ENCODE measurements at places on chromosomes 4 and X.

DNA sequence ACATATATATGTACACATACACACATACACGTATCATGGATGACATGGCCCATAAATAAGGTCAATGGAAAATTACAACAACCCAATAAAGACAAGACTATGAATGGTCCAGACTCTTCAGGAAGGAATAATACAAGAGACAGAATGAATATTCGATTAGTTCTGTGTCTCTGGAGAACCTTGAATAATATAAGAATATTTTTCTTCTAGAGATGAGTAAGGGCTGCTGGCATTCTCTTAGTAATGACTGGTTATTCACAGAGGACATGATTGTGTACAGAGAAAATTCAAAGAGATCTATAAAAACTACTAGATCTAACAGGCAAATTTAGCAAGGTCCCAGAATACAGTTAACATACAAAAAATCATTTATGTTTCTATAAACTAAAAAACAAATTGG lies 23.3 kb downstream of the SPIN4 start:
- no peak for DNase-seq

DNA sequence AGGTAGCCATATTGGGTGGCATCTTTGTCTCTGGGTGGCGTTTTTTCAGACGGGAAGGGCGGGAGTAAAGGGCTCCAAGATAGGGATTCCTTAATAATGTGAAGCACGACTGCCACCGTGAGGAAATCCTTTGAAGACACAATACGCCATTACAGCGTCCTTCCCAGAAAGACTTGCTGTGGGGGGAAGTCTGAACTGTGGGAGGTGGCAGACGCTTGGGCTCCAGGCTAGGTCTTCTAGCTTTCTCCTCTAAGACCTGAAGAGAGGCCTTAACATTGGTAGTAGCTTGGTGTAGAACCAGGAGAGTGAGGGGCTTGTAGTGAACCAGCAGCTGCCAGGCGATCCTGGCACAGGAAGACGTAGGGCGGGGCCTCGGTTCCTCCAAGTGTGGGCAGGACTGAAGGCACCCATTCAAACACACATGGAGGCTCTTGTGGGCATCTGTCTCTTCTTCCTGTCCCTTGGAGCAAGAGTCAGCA lies 197.3 kb downstream of the OR13H1 start:
- peak; percentile 60 for DNase-seq

DNA sequence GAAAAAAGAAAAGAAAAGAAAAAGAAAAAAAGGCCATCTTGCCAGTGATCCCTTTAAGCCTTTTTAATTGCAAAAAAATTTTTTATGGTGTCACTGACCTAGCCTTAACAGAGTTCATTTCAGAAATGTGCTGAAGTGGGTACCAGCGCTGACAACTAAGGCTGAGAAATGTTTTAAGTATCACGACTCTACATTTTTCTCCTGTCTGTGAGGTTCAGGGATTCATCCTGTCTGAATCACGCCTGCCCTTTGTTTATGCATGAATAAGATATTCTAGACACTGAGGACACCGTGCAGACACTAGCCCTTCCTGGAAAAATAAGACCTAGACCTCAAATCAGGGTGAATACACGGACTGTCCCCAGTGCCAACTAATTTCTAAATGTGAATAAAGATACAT lies 154.4 kb upstream of the NOCT start:
- no peak for DNase-seq

DNA sequence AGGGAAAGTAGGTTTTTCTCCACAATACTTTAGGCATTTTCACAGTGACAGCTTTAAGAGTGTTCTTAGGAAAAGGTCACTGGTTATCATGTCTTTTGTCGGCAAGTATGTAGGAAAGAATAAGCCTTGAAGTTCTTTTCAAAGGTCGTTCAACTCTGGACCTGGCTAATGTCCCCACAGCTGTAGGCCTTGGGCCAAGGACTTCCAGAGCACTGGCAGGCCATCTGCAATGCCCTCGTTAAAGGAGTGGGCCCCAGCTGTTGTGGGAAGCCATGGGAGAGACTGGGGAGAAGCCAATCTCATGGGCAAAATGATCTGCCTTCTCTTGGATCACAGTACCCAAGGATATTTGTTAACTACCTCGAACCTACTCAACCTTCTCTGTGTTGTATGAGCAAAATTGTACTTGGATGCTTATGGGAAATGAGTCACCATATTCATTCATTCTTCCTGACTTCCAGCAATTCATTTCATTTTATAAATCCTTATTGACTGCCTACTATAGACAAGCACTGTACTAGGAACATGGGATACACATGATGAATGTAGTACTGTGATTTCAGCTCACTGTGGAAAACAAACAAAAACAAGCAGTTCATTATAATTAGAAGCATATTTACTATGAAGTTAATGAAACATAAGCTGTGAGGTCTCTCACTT lies 141.1 kb upstream of the KIT start:
- no peak for DNase-seq

DNA sequence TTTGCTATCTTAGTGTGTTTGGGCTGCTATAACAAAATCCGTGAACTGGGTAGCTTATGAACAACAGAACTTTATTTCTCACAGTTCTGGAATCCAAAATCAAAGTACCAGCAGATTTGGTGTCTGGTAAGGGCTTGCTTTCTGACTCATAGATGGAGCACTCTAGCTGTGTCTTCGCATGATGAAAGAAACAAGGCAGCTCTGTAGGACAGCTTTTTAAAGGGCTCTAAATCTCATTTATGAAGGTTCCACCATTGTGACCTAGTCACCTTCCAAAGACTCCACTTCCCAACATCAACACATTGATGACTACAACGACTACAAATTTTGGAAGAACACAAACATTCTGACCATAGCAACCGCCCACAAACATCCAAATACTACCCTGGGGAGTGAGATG lies 158.6 kb upstream of the LCORL start:
- no peak for DNase-seq

- no peak for DNase-seq
Observed at GRCh38 chr4:78610546-78611214, 59.1 kb downstream of the ANXA3 start.

GRCh38 chr4:184980261-184980660 lies 38.0 kb upstream of the HELT start:
- no peak for DNase-seq

GRCh38 chr4:171954650-171955049 lies 141.4 kb downstream of the GALNTL6 start:
- no peak for DNase-seq

- DNase-seq: no peak
Observed at GRCh38 chr4:8084031-8084660, 74.5 kb downstream of the ABLIM2 start.

GRCh38 chrX:1486177-1486576 lies 33.5 kb upstream of the ASMTL start:
- no peak for DNase-seq

GRCh38 chr4:144663834-144664475 lies 18.0 kb downstream of the HHIP start:
- no peak for DNase-seq

DNA sequence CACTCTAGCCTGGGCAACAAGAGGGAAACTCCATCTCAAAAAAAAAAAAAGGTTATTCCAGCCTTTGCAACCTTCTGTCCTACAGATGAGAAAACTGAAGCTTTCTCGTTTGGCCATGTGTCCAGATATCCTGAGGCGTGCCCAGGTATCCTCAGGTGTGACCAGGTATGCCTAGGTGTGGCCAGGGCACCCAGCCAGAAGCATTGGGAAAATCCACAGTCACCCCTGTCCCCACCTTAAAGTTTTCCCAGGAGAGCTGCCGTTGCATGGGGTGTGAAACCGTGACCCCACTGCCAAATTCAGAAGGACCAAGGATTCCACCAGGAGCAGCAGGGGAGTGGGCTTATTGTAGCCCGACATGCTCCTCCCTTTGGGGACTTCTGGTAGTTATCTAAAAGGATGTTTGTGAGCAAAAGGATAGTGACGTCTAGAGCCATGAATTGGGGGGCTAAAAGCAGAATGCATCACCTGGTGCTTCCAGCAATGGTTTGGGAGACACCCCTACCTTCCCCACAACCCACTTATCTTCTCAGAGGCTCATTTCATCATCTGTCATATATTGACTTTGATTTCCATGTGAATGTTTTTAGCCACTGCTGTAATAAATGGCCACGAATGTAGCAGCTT lies 4.0 kb upstream of the DHRSX start:
- DNase-seq: no peak

- peak; percentile 3 for DNase-seq
Observed at GRCh38 chrX:23503835-23504539, 163.3 kb upstream of the PRDX4 start.

DNA sequence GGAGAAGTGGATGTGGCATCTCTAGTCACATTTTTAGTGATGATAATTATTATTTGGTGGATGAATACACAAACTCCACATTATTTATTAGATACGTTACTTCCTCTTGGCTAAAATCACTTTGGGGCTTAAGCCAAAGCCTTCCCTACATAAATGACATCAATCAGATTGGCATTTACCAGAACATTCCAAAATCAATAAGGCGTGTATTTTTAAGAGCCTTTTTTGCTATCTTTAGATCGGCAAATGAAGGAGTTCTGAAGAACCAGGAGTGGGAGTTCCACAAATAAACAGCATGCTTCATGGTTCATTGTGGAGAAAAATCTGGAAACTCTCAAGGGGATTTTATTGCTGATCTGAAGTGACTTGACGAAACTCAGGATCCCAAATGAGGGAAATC lies 89.7 kb downstream of the AMELX start:
- DNase-seq: no peak

DNA sequence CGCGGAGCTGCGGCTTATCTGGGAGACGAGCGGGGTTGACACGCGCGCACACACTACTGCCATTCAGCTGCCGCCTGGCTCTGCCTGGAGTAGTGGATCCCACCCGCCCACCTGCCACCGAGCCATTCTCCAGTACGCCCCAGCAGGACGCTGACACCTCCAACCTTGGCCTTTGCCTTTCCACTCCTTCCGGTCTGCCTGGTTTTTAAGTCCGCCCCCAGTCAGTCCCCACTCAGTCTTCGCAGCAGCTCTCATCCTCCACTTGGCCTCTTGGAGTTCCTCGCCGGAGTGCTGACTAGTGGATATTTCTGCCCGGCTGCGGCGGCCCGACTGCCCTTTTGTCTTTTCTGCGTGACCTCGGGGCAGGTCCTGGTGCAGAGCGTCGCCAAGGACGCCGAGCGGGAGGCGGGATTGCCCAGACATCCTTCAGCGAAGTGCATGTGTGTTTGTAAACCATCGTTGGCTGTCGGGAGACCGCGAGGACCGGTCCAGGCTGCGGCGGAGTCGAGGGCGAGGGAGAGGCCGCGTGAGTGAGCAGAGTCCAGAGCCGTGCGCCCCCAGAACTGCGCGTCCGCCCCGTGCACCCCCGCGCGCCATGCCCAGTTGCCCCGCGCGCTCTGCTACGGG lies 1.1 kb downstream of the SLIT2 start:
- DNase-seq: no peak

- no peak for DNase-seq
Observed at GRCh38 chr4:123866796-123867195, 470.2 kb downstream of the SPRY1 start.

GRCh38 chr4:42671431-42672194 lies 14.7 kb upstream of the ATP8A1 start:
- no peak for DNase-seq

DNA sequence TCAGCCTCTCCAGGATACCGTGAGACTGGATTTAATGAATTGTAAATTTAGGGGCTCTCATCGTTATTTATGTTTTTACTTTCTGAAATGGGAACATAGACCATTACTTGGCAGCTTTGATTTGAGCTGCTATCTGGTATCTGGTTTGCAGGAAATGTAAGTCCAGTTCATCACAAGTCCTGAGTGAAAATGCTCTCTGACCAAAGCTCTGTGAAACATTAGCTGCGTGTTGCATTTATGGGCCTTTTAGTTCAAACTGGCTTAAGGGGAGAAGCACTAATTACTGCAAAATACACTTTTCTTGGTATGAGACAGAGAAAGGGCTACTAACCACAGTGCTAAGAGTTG lies 420 bp downstream of the CC2D2A start:
- DNase-seq: no peak

DNA sequence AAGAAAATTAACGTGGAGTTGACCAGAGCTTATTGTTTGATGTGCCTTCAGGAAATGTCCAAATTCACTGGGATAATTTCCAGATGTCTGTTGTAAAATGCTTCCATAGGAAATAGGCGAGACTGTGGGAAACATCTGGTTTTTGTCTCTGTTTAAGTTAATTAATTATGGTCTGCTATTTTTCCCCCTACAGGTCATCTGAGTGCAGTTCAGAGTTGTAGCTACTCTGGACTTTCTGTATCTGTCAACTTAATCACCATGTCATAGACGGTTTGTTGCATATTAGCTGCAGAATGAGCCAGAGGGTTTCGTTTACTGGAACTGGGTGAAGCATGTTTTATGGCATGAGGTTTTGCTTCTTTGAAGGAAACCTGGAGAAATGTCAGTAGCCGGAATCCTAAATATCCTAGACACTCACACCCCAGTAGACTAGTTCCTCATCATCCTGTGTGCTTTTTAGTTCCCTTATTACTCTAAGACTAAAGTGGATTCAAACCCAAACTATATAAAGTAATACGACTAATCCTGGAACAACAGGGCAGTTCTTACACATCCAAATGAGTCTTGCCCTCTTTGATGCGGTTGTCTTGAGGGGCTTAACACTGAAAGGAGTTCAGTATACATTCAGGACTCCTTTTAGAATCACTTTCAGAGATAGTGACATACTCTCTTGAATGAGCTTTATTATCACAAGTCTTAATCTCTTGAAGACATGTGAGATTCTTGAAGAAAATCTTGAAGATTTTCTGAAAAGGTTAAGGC lies 62.5 kb downstream of the PPEF1 start:
- DNase-seq: no peak

- DNase-seq: no peak
Observed at GRCh38 chrX:115467961-115468360, 93.0 kb upstream of the PLS3 start.

- no peak for DNase-seq
Observed at GRCh38 chr4:91032725-91033445, 905.7 kb downstream of the CCSER1 start.

DNA sequence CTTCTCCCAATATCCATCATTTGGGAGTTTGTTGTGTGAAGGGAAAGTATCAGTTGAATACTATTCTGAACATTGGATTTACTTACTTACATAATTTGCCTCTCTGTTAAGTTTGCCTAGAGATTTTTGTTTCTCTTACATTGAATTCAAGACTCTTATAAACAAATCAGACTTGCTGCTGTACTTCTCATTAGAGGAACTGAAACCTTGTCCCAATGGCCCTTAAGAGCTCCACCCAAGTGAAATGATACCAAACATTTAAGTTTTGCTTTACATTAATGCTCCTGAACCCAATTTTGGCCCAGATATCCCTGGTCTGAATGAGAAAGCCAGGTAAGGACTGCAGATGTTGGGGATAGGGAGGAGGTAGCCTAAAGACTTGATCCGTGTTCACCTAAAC lies 32.0 kb downstream of the HAND2 start:
- DNase-seq: no peak

- DNase-seq: no peak
Observed at GRCh38 chr4:116752027-116752426, 333.3 kb downstream of the TRAM1L1 start.

DNA sequence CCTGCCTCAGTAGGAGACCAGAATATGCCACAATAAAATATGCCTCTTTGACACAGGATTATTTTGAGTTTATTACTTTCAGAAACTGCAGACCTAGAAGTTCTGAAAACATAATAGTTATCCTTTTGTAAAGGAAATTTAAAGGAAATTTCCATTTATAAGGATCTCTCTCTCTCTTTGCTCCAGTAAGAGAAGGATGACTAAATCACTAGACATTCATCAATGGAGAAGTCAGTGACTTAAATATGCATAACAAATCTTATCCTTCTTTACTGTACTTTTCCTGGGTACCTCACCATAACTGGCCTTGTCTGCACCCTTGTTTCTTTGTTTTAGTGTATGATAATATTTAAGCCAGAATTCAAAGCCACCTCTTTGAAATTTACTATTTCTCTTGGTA lies 28.3 kb upstream of the OPHN1 start:
- DNase-seq: no peak

Data from cerebellar nuclear complex (tissue), 1 donor.